ENCODE measurements at places on chromosomes 4 and X. TPM values are rescaled to one million over a fixed set of nuclear protein-coding genes. Genes with fewer than 3 reads are reported as not detected.

ETDB gene
- polyA plus RNA-seq, result not detected

NPNT gene
- polyA plus RNA-seq, result 217 TPM

DNA sequence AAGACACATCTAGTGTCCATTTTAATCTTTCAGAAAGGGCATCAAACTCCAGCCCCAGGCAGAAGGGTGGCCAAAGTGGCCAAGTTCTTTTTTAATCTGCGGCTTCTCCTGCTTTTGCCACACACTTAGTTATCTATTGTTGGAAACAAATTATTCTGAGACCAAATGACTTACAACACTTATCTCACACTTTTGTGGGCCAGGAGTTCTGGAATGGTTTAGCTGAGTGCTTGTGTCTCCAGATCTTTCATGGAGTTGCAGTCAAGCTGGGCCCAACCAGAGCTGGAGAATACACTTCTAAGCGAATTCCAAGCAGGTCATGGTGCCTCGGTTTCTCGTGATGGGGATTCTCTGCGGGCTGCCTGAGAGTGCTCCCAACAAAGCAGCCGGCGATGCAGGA, 4.0 kb downstream of the TXK start:
- DNase-seq, result no peak

- DNase-seq, result no peak
Measured at GRCh38 chr4:182019148-182019652, 224.0 kb upstream of the TENM3 start.

- no peak for DNase-seq
Measured at GRCh38 chr4:137677863-137678262, 145.6 kb upstream of the PCDH18 start.

- no peak for DNase-seq
Measured at GRCh38 chrX:33906971-33907370, 225.1 kb downstream of the FAM47A start.

DNA sequence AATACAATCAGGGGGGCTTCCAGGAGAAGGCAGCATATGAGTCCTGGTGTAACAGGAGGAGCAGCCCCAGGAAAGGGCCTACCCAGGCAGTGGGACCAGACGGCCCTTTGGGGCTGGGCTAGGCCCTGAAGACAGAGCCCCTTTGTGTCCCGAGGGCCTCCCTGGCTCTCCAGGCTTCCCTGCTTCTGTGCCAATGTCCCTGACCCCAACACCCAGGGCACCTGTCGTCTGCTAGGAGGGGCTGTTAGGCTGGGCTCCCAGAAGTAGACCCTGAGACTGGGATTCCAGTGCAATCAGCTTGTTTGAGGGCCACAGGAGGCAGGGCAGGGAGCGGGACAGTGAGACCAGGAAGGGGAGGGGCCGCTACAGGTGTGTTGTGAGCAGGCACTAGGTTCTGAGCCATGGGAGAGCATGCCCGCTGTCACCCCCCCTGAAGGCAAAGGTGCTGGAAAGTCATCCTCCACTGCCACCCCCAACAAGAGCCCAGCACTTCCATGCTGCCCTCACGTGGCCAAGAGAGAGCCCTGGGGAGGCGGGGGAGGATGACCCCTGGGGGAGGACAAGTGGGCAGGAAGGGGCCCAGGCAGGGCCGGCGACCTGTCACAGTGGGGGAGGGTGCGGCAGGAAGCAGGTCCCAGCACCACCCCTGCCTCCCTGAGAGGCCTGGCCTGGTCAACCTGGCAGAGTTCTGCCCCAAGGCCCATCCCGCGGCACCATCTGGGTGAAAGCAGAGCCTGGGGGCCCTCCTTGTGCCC, 64.8 kb downstream of the ADRA2C start:
- no peak for DNase-seq

DNA sequence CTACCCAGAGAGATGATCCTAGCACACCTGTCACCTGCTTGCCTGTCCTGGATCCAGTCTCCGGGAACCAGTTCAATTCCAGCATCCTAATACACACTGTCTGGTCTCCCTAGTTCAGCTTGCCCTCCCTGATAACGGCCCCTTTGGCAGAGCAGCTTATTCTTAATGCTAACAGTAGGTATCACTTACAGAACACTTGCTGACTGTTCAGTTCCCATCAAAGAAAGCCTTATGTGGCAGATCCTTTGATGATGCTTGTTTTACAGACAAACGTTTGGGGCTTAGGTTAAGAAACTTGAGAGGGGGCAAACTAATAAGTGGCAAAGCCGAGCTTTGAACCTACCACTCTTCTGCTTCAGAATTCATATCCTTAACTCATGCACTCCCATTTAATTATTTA, 890 bp downstream of the RASSF6 start:
- DNase-seq, result no peak

GRCh38 chr4:176400816-176401461, 81.2 kb downstream of the SPCS3 start:
- DNase-seq, result no peak

DNA sequence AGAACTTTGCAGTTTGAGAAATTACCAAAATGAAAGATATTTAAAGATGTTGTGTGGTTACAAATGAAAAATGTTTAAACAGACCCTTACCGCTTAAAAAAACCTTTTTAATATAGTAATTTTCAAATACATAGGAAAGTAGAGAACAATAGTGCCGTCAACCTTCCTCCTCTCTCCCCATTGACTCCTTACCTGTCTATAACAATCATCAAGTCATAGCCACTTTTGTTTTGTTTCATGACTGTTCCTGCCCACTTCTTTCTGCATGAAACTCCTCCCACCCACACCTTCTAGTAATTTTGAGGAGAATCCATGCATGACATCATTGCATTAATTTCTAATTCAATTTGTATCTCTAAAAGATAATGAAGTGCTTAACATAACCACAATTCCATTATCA, 76.5 kb upstream of the ATP8A1 start:
- no peak for DNase-seq

GRCh38 chr4:107579099-107579498, 140.9 kb downstream of the PAPSS1 start:
- DNase-seq, result no peak

- no peak for DNase-seq
Measured at GRCh38 chrX:47798861-47799260, 37.8 kb upstream of the ZNF81 start.

All from right renal cortex interstitium (tissue), 3 donors.